ENCODE measurements at places on chromosomes 6 and 20.

DNA sequence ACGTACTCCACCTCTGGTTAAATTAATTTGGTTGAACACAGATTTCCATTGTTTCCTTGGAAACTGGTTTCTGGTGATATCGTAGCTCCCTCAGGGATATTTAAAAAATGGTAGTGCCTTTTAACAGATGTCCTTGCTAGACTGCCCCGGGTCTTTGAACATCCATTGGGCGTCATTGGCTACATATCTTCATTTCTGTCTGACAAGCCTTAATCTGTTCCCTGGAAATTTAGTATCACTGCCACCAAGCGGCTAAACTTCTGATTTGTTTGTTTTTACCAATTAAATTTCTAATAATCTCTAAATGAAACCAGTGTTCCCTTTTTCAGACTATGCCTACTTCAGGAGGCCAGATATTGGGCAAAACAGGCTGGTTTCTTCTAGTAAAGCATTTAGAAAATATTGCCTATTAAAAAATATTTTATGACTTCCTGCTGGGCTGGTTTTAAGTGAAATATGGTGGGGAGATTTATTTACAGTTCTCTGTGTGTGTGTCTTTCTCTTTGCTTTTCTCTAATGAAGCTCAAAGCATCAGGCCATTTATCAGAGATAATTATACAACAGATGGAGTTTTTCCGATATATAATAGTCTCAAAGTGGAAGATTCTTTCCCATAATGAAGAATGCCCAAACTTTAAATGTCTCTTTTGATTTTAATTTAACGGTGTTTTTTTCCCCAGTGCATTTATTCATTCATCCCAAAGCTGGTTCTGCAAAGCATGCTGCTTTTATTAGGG lies 249.5 kb downstream of the ZFAND3 start:
- DNase-seq = no peak

DNA sequence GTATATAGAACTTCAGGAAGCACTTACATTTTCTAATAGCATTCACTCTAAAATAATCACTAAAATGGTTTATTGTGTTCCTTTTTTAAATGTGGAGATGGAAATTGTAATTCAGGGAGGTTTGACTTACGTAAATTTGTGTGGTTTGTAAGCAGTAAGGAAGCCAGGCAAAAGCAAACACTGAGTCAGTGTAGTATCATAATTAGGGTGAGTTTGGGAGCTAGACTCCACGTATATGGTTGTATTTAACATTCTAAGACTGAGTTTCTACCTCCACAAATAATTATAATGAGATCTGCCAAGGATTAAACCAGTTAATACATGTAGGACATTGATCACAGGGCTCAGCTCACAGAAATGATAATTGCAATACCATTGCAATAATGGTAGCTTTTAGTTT lies 425.5 kb downstream of the CBLN4 start:
- no peak for DNase-seq

DNA sequence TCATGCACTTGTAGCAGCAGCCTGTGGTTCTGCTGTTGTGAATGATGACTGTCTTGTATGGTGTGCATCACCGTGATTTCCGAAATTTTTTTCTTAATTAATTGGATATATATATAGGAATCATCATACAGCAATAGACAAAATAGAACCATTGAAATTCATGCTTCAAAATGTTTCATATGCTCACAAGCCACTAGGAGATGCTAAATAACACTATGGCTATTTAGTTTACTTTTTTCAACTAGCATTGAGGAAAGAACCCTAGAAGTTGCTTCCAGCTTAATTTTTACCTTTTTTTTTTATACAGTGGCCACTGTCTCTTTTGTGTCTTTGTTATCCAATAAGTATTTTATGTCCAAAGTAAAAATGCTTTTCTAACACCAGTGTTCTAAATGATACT lies 485.4 kb downstream of the CDKAL1 start:
- DNase-seq = no peak

DNA sequence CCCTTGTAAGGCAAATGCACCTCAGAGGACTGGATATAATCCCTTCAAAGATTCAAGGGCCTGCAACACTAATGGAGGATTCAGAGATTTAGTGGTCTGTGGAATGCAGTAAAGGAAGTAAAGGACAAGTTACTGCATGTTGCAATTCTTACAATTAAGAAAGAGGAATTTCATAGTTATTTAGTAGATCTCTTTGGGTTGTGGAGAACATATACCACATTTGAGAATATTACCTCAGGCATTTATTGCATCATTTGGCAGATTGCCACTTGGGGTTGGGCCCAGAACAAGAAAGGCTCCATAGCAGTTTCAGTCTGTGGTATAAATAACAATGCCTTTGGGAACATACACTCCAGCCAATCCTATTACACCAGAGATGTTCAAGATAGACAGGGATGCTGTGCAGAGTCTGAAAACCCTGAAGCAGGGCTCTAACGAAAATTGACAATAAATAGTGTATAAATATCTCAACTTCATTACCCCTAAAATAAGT lies 20.9 kb upstream of the EPM2A start:
- DNase-seq = peak; percentile 96

DNA sequence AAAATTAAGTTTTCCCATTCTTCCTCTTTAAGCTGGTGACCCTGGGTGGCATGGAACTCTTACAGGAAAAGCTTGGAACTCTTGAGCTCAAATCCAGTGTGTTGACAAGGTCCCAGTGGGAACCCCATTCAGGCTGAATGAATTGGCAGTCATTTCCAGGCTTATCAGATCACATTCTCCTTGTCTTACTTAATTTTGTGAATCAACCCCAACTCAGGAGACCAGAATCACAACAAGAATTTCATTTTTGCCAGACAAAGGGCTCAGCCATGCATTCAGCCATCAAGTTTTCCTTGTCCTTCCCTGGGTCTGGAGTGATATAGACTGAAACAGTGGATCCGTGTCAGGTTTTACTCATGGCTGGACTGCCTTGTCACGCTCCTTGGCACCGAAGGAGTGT lies 92.1 kb upstream of the EEF1E1 start:
- DNase-seq = no peak

DNA sequence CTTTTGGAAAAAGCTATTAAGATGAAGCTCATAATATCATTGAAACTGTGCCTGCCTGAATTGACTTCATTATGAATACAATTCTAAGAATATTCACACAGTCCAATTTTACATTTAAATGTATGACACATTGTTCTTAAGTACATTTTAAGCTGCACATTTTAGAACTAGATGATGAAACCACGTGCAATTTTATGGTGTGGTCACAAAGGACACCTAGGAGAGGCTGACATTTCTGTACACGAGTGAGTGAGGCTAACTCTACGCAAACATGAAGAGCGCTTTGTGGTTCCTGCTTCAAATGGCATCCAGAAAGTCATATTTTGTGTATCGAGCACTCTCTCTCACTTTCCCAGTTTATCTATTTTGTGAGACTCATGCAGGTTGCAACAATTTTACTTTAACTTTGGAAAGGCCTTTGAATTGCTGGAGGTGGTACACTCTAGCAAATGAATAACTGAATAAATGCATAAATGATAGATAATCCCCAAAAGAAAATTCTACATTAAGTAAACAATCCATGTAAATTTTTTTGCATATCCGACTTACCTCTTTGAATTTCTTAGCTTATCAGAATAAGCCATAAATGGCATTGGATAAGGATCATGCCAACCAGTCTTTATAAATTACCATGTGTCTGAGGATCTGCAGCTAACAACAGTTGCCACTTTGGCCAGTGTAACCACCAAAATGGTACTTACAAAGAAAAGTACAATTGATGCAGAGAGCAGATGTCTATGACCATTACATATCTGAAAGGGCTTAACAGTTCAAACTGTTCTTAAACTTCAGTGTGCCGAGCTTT lies 97.3 kb downstream of the NRSN1 start:
- no peak for DNase-seq

- DNase-seq = peak; percentile 19
These were observed 19.0 kb upstream of the MLN start for GRCh38 chr6:33822575-33823395.

Data from AML-193 (cell line).